ENCODE measurements at places on chromosomes 1 and 21.

DNA sequence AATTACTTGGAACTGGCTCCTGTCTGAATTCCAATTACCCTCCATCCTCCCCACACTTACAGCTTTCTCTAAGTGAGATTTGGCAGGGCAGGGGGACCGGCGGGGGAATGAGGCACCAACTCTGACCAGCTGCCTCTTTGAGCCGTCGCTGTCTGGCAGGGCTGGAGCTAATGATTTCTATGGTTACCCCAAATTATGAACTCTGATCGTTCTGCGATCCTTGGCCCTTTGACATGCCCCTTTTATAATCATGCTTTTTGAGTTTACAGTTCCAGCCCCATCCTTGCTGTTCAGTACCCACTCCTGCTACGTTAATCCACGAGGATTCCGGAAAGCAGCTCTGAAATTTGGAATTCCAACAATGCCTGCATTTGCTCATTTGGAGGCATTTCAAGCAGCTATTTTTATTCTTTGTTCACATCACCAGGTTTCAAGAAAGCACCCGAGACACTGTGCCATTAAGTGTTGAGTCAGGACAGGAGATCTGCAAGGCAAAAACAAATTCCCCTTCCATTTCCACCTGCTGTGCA lies 54.6 kb upstream of the LBR start:
- DNase-seq, result no peak

GRCh38 chr21:46634427-46634826 lies 1.0 kb upstream of the PRMT2 start:
- DNase-seq, result no peak

- no peak for DNase-seq
Measured at GRCh38 chr1:228164561-228165371, 838 bp upstream of the IBA57 start.

GRCh38 chr21:46009951-46010705 lies 28.6 kb downstream of the COL6A1 start:
- no peak for DNase-seq

DNA sequence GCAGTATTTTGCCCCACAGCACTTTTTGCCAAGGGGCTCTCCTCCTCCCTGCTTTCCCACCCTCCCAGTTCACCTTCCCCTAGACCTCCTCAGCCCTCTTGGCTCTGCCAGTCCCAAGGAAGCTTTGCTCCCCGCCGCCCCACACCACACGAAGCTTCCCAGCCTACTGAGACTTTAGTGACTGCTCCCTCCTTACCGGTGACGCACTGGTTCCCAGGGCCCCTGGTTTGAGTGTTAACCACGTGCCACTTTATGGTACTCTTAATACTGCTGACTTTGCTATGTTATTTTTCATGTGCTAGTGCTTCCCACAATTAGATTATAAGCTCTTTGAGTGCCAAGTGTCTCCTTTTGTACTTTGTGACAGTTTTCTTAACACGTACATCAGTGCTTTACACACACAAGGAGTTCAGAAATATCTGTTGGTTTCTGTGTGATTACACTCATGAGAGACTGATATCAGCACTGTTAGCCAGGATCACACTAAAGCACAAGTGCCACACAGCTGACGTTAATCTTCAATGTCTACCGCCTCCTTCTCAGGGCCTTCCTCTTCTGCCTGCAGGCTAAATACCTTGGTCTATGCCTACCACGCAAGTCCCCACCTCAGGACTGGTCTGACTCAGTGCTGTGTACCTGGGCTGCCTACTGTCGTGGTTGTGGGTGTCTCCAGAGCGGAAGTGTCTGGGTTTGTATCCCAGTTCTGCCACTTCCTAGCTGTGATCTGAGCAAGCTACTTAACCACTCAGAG lies 61.0 kb downstream of the DNTTIP2 start:
- no peak for DNase-seq

- DNase-seq, result no peak
Measured at GRCh38 chr1:11314959-11315358, 42.0 kb downstream of the UBIAD1 start.

- DNase-seq, result no peak
Measured at GRCh38 chr1:190754666-190755065, 277.0 kb upstream of the BRINP3 start.

- DNase-seq, result no peak
Measured at GRCh38 chr21:33241846-33242245, 12.1 kb downstream of the IFNAR2 start.

- no peak for DNase-seq
Measured at GRCh38 chr21:41037936-41038335, 130.0 kb upstream of the BACE2 start.

DNA sequence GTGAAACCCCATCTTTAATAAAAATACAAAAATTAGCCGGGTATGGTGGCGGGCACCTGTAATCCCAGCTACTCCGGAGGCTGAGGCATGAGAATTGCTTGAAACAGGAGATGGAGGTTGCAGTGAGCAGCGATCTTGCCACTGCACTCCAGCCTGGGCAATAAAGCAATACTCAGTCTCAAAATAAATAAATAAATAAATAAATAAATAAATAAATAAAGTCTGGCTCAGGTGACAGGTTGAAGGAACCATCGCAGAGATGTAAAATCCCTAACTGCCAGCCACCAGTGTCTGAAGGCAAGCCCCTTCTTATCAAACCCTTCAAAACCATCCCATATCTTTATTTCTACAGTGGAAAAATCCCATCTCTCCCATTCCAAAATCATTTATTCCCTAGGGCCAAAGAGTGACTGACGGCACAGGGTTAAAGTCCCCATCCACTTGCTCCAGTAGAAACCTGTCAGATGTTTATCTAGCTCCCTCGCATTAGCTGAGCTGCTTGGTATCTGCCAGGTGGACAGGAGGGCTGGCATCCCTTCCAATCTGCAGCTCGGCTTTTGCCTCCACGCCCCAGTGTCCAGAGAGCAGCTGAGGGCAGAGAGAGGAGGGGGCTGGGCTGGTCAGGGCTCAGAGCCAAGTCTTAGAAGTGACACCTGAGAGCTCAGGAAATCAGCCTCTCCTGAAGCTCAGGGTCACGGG lies 5.0 kb downstream of the CSRP1 start:
- DNase-seq, result no peak

GRCh38 chr1:198934901-198935305 lies 296.1 kb downstream of the PTPRC start:
- peak; percentile 37 for DNase-seq

DNA sequence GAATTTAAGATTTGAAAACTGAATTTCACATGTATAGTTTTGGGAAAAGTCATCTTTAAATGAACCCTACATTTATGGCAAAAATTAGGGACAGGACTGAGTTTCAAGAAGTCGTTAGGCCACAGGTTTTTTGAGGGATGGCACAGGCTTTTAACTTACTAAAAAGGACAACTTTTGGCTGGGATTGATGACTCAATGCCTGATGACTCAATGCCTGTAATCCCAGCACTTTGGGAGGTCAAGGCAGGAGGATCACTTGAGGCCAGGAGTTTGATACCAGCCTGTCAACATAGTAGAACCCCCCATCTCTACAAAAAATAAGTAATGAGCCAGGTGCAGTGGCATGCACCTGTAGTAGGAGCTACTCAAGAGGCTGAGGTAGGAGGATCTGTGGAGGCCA lies 15.9 kb downstream of the UCK2 start:
- no peak for DNase-seq

GRCh38 chr1:206419783-206420182 lies 50.5 kb upstream of the IKBKE start:
- DNase-seq, result no peak

DNA sequence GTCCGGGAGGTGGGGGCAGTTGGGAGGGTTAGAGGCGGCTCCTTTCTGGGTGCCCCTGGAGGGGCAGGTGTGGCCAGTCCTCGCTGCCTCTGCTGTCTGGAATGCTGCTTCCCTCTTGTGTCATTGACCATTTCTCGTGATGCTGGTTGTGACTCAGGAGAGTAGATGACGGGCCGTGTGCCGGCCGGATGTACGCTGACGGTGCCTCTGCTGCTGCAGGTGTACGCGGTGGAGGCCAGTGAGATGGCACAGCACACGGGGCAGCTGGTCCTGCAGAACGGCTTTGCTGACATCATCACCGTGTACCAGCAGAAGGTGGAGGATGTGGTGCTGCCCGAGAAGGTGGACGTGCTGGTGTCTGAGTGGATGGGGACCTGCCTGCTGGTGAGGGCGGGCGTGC lies 13.9 kb downstream of the PRMT2 start:
- no peak for DNase-seq

DNA sequence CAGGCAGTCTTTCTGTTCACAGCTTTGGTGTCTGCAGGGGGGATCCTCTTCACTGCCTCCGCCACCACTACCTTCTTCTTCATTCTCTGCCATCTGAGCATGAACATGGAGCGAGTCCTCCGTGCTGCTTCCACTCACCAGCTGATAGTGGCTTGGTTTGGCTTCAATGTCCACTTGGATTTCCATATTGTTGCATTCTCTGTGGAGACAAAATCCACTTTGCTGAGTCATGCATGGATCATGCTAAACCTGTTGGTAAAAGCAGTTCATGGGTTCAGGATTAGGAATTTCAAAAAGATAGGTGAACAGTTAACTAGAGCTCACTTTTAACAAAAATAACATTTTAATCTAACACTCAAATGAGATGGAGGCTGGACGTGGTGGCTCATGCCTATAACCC lies 27.5 kb downstream of the RNF19B start:
- no peak for DNase-seq

DNA sequence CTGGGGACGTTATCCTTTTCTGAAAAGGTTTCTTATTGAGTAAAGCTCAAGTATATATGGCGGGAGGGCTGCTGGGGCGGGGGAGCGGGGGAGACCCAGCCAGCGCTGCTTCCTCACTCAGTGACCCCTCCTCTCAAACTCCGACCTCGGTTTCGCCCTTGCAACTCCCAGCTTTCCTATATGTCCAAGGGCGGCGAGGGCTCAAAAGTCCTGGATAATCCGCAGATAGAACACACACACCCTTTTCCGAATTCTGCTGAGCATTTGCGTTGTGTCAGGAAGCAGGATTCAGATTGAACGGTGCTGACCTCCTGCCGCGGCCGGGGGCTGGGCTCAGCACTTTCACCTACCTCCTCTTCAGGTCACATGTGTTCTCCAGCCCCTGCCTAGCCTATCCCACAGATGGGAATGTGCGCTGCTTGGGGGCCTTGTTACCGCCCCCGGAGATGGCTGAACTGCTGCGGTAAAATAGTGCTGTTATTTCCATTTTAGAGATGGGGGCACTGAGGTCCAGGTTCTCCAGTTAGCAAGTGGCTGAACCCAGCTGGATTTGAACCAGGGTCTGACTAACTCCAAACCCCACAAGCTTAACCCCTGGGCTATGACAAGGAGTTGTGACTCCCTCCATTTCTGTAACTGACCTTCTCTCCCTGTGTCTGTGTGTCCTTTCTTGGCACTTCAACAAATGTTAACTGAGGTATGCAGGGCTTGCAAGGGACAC lies 795 bp upstream of the AHDC1 start:
- DNase-seq, result no peak

DNA sequence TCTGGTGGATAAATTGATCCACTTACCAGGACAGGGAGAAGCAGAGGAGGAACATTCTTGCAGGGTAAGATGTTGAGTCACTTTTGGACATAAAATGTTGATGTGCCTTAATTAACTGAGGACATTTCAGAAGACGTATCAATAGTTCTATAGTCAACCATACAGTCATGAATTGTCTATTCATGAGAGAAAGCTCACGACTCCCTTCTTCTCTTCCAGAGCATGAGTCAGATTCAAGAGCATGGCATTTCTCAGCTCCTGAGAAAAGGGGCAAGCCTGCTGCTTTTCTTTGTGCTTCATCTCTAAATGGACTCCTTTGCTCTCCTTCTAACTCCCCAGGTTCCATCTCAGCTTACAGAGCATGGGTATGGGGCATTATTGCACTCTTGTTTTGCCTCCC lies 55.7 kb downstream of the ADGRL4 start:
- no peak for DNase-seq

DNA sequence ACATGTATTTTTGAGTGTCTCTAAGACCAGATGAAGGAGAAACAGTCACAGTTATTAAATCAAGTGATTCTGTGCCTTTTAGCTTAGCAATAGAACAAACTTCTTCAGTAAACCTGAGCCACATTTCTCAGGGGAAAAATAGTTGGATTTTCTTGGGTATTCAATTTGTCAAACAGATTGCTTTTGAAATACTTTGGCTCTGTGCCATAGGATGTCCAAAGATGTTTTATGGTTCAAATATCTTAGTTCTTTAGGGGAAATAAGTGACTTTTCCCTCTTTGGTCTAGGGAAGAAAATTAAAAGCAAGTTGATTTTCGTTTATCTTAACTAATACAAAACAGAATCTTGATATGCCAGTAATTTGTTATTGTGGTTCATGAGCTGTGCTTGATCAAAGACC lies 125.9 kb downstream of the ATP5PO start:
- no peak for DNase-seq

DNA sequence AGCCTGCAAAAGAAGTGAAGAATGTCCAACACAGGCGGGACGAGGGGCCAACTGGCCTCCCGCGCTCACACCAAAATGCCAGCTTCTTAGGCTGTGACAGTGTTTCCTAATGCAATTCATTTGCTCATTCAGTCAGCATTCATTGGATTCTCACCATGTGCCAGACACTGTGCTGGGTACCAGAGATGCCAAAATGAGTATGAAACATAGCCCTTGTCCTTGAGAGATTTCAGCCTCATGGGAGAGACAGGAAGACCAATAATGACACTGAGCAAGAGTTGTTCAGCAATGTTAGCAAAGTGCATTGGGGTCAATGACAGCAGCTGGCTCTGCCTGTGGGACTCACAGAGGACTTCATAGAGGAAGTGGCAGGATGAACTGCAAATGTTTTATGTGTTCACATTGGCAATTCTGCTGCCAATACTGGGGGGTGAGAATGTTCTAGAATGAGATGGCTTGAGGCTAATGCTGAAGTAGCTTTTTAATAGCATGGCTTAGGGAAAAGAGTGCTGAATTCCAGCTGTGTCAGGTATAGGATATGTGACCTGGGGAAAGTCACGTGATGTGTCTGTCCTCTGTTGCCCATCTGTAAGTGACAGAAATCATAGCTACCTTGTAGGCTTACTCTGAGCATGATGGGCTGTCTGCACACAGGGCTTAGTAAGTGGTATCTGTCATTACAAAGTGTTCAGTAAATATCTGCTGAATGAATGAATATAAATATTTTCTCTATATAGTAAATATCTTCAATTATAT lies 58.3 kb upstream of the KIF26B start:
- no peak for DNase-seq
